Stimulated activated naive B cell treated with anti-CD40 and anti-IgM and Interleukin-4, amounts not matched to agents 10 μg/mL and 1 μg/mL and 100 μg/mL, for 72 hours (primary cell): ENCODE measurements at places on chromosomes 6 and 20.
A peak's percentile ranks its signal among the peaks of the same experiment; 100 is the strongest.

- peak; percentile 61 for DNase-seq
Observed at GRCh38 chr6:44096612-44097011, 30.6 kb downstream of the MRPL14 start.

DNA sequence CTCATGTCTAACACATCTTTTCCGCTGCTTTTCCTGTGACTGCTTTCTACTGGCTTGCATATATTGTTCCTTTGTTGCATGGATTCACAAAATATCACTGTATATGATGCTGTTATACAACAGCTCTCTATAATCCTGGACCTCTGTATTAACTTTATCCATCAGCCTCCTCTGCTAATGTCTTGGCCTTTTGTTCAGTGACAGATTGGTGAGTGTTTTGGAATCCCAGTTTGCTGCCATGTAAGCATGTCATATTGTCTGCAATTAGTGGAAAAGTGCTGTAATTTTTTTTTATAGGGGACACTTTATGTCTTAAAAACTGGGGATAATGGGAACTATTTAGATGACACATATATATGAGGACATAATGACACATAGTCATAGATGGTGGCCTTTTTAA lies 3.0 kb downstream of the RIMS1 start:
- no peak for DNase-seq

- DNase-seq = no peak
Observed at GRCh38 chr20:39773380-39774000, 811.3 kb downstream of the DHX35 start.

- no peak for DNase-seq
Observed at GRCh38 chr6:42133926-42134325, 8.5 kb downstream of the C6orf132 start.

GRCh38 chr6:163984124-163984936 lies 569.8 kb downstream of the QKI start:
- DNase-seq = no peak

- no peak for DNase-seq
Observed at GRCh38 chr6:135393289-135393688, 104.3 kb downstream of the AHI1 start.
